ENCODE measurements at places on chromosomes 5 and 9. TPM values are rescaled to one million over a fixed set of nuclear protein-coding genes. Genes with fewer than 3 reads are reported as not detected.
A peak's percentile ranks its signal among the peaks of the same experiment; 100 is the strongest.

- no peak for DNase-seq
These were observed 7.6 kb downstream of the NAIF1 start for GRCh38 chr9:128059365-128059983.

DNA sequence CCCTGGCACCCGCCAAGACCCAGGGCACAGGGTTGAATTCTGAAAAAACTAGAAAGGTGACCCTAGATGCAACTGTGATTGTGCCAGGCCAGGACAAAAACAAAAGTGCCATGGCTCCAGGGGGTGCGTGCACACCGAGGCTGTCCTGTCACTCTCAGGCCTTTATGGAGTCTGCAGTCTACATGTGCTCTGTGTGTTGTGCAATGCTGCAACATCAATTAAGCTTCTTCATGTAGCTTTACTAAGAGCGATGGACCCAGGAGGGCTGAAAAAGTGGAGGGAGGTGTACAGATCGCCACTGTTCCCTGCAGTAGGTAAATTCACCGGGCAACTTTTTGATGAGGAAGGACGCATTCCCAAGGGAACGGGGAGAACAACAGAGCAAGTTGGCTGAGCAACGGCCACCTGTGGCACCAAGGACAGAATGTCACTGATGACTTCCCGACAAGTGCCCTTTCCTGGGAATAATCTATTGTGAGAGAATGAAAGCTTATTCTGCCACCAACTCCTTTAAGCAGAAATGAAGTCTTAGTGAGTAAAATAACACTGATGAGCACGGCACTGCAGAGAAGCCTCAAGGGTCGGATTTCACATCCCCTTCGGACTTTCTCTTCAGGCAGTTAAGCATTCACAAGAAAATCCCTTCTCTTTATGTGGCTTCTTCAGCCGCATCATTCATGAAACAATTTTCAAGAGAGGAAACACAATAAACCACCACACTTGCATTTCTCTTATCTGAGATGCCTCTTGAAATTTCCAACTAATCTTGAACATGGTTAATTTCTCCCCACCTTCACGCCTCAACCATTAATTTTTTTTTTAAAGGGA lies 149.6 kb downstream of the DROSHA start:
- DNase-seq, result no peak

DNA sequence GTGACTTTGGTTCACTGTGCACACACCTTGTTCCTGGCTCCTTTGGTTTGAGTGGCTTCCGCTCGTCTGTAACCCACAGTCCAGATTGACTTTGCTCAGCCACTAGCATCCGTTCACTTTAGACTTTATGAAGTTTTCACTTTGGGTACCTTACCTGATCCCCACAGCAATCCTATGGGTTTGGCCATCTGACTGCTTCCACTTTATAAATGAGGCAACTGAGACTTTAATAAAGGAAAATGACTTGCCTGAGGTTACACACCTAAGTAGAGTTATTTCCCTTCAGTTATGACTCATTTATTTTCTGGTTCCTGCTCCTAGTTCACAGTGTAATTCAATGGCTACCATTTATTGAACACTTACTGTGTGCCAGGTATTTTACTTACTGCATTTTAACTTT lies 94.2 kb upstream of the SAP30L start:
- no peak for DNase-seq

- DNase-seq, result no peak
These were observed 11.2 kb upstream of the RPS14 start for GRCh38 chr5:150460781-150461180.

DNA sequence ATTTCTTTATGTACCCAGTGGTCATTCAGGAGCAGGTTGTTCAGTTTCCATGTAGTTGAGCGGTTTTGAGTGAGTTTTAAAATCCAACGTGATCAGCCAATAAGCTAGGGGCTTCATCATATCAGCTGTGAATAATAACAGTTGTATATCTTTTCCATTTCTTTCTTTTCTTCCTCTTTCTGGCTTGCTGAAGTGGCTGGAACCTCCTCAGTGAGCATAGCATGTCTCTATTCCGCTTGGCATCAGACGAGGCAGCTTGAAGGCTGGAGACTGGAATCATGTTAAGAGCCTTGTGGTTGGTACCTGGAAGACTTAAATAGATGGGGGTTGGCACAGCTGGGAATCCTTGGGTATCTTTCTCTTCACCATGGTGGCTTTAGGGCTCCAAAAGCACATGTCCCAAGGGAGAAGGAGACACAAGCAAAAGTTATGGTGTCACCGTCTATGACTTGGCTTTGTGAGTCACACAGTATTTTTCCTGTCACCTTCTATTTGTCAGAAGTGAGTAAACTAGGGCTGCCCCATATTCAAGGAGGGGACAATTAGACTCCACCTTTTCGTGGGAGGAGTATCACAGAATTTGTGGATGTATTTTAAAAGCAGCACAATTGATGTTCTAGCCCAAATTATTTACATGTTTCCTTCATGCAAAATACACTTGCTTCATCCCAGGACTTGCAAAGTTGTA lies 38.0 kb upstream of the RETREG1 start:
- DNase-seq, result no peak

DNA sequence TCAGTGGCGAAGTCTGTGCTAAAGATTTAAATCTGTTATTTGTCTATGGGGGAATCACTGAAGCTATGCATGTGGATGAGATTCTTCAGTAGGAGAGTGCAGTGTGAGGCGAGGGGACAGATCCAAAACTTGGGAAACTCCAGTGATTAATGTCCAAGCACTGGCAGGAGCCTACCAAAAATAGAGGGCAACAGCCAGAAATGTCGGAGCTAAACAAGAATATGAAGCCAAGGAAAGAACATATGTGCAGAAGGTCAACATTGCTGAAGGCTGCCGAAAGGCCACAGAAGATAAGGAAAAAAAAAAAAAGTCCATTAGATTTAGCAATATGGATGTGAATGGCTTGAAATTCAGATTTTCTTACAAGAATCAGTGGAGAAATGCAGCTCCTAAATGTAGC lies 61.8 kb downstream of the C6 start:
- DNase-seq, result no peak

GRCh38 chr5:114249823-114250222 lies 112.0 kb upstream of the KCNN2 start:
- no peak for DNase-seq

SCGB3A1 gene
- 0.39 TPM for total RNA-seq

DNA sequence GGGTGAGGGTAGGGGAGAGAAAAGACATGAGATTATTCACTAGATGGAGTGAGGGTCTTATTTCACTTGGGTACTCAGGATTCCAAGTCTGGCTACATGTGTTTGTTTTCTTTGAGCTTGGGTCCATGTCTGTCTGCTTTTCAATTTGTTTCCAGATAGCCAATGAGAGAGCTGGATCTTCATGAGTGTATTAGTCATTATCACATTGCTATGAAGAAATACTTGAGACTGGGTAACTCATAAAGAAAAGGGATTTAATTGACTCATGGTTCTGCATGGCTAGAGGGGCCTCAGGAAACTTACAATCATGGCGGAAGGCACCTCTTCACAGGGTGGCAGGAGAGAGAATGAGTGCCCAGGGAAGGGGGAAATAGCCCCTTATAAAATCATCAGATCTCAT lies 196.8 kb upstream of the TRIM32 start:
- DNase-seq, result no peak

DNA sequence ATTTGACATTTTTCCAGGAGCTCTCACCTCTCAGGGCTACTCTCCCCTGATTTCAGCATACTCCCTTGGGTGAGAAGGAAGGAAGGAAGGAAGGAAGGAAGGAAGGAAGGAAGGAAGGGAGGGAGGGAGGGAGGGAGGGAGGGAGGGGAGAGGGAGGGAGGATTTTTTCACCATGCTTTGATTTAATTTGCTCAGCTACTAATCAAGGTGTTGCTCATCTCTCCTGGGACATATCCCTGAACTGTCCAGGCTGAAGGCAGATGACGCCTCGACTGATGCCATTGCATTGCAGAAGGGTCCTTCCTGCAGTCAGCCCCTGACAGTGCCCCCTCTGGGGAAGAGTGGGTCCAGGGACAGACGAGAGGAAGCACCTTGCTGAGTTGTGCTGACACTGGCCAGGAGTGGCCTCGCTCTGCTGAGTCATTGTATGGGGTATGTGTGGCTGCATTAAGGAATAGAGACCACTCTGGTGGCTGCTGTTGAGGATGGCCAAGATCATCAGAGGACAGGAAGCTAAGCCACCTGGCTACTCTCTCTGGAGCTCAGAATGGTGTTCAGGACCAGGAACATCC lies 43.6 kb upstream of the CRB2 start:
- no peak for DNase-seq

DNA sequence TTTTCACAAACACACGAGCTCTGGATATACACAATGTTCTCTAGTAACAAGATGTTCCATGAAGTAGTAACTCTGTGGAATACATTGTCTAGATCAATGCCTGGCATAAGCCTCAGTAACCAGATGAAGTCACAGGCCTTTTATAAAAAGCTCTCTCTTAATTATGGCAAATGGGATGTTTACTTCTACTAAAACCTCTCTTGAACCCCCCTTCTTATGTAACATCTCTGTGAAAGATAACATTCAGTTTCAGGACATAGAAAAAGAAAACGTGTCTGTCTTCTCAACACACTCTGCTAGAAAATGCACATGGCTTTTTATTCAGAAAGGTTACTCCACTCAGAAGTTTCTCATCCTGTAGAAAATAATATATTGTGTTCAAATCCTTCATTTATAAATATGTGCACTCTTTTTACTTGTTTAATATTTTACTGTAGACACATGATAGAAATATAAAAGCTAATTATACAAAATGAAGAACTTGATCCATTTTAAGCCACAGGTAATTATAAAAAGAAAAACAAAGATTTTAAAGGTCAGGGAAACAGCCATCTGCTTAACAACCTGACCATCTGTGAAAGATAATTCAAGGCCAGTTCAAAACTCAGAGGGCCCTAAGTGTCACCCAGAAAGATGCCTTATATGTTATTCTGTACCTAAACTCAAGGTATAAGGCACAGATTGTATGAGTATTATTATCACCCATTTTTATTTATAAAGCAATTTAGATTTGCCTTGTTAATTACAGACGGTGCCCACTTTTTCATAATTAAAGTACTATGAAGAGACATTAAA lies 812.0 kb downstream of the CDH18 start:
- DNase-seq, result no peak

DNA sequence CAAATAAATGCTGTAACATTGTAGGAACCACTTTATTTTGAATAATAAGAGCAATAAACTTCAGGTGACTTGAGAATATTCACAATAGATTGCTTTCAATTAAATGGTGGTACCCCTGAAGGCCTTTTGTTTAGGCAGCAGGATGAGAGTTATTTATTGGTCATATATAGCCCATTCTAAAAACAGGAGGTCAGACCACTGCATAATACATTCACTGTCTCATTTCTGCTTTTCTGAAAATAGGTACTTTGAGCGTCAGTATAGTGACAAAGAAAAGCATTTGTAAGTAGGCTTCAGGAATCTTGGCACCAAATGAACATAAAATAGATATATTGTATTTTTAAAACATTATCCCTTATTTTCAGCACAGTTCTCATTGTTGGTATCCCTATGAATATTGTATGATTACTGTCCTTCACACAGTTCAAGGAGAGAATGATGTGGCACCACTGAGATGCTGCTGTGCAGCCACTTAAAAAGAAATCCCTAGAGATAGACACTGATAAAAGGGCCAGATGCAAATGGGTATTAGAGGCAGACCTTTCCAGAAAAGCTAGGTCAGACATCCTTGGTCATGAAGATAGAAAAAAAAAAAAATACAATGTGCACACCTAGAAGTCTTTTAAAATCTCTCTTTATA lies 381.8 kb upstream of the ST8SIA4 start:
- DNase-seq, result no peak

HEXB gene
- total RNA-seq, result 60.9 TPM

- DNase-seq, result no peak
These were observed 763.9 kb upstream of the FAM174A start for GRCh38 chr5:99771296-99771695.

PTRH1 gene
- total RNA-seq, result 13.9 TPM

- no peak for DNase-seq
These were observed 342.2 kb downstream of the TRIM32 start for GRCh38 chr9:117029341-117029740.

DNA sequence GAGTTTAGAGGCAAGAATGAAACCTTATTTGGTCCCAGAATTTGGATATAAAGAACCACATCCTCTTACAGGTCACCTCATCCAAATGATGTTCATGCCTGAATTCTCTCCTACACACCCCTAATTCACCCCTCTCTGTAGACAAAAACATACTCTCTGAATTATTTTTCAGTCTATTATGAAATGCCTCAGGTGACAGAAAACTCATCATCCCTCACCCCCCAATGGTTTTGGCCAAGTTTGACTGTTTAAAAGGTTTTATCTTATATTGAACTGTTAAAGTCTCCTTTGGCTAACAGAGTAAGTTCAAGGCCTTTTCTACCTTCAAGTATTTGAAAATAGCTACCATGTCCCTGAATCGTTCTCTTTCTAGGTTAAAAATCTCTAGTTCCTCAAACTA lies 2.3 kb upstream of the CD180 start:
- no peak for DNase-seq

DNA sequence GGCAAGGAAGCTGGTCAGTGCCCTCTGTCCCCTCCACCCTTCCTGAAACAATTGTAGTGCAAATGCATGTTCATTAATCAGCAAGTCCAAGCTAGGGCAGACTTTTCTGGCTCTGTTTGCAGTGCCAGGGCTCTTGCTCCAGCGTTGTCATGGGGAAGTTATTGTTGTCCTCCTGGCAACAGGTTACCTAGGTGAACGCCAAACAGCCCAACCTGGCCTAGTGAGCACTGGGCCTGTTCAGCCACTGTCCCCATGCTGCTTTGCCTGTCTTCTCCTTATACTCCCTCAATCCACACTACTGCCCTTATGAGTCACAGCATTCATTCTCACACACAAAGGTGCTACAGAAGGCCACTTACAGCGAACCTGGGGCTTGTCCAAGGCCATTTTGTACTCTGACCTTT lies 34.5 kb upstream of the GLIS3 start:
- peak; percentile 30 for DNase-seq

DNA sequence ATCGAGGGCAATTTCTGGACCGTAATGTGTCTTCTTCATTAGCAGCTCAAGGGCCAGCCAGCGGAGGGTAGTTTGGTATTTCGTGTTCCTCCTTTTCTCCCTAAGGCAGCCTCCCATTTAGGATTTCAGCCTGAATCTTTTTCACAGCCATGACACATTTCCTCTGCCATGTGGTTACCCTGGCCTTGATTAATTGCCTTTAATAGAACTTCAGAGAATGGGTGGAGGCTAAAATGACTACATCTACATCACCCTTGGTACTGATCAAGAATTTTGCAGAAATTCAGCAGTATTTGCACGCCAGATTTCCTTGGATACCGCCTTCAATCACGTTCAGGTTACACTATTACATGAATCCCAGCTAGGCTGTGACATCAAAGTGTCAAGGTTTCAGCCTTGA lies 58.0 kb downstream of the ADAMTS16 start:
- DNase-seq, result no peak

- DNase-seq, result no peak
These were observed 26.3 kb downstream of the SLC6A3 start for GRCh38 chr5:1418921-1419280.

DNA sequence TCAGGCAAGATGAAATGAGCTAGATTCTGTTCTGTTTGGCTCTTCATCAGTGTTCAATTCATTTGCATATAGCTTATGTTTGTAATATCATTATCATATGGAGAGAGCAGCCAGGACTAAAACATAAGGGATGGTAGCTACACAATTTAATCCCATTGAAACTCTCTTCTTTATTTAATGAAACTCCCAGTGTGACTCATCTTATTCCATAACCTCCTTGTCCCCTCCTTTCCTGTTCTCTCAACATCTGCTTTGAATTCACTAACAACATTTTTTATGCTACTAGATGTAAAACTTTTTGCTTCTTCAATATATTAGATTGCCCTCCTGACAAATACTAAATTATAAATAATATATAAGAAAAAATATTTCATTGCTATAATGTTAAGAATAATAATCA lies 1823.4 kb downstream of the MAT2B start:
- DNase-seq, result no peak

ZNF462 gene
- total RNA-seq, result 101 TPM
